ENCODE measurements at places on chromosomes 7 and 10.

GRCh38 chr10:119754936-119755335 is 29.1 kb downstream of the INPP5F start:
- DNase-seq: no peak

GRCh38 chr7:47884675-47885074 is 63.6 kb downstream of the PKD1L1 start:
- DNase-seq: no peak

DNA sequence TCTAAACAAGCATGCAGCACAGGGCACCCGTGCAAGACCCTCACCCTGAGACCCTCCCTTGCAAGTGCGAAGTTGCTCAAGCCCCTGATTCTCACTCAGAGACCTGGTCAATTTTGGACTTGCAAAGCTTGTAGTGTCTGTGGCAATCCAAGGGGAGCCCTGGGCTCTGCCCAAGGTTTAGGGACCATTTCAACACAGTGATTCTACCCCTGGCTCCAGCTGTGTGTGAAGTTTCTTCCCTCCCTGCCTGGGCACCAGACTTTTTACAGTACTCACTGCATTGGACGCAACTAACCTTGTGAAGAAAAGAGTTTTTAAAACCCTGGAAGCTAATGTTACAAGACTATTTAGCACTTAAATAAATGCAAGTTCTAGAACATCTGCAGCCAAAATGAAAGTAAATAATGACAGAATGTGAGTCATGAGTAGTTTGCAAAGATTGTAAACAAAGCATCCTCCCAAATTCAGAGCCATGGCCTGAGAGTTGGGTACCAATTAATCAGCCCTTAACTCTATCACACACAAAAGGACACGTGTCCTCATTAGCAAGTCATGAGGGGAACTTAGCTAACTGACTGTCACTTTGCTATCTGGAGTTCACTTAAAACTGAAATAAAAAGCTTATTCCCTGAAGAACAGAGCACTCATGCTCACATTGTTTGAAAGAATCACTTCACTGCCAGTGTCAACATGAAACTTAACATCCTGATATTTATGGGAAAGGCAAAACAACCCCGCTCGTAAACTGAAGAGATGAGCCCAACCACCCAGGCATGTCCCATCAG is 48.1 kb downstream of the RGS10 start:
- no peak for DNase-seq

DNA sequence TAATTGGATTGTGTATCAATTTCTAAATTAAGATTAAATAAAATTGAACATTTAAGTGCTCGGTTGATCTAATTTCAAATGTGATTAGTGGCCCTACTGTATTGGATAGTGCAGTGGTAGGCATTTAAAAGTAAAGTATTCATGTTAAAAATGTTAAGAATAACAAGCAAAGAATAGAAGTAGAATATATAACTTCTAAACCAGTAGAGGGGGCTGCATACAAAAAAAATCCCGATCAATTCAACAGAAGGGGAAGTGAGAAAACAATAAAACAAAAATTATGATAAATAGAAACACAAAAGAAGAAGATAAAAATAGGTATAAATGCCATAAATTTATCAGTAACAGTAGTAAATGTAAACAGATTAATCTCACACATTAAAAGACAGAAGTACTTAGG is 24.9 kb upstream of the WDFY4 start:
- DNase-seq: no peak

DNA sequence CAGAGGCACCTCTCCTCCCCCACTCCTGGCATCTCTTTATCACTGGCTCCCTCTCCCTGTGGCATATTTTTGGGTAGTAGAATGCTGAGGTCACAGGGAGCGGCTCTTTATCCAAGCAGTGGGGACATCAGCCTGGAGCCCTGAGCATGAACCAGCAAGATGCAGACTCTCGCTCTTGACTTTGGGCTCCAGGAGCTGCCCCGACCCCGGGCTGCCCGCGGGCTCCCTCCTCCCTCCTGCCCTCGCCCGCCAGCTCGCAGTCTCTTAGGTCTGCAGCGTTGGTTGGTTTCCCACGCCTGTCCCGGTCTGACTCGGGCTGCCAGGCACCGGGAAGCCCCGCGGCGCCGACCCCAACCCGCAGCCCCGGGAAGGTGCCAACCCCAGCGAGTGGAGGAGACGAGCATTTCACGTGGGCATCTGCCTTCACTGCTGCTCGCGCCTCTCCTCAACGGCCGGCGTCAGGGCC is 1.3 kb downstream of the INSYN2A start:
- DNase-seq: no peak

DNA sequence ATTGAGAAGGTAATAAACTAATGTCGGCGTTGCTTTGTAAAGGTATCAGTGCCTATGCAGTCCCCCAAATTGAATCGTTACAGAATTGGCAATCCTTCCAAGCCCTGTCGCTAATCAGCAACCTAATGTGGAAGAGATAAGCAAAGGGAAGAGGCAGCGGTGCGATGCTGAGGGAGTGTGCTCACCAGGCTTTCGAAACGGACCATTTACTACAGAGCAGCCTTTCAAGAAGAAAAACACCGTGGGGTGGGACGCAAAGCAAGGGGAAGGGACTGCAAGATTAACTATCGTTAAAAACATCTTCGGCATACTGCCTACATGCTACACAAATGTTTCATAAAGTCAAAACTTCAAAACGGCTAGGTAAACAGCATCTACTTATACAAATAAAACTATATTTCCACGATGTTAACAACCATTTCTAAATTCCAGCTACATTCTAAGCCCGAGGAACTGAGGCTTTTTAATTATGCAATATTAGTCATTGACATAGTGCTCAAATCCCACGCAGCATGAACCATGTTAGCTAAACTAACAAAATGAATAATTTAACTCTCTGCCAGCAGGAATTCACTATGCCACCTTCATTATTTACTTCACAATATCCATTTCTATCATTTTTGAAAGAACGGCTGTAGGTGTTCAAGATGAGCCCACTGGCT is 85.2 kb downstream of the CHCHD3 start:
- no peak for DNase-seq

DNA sequence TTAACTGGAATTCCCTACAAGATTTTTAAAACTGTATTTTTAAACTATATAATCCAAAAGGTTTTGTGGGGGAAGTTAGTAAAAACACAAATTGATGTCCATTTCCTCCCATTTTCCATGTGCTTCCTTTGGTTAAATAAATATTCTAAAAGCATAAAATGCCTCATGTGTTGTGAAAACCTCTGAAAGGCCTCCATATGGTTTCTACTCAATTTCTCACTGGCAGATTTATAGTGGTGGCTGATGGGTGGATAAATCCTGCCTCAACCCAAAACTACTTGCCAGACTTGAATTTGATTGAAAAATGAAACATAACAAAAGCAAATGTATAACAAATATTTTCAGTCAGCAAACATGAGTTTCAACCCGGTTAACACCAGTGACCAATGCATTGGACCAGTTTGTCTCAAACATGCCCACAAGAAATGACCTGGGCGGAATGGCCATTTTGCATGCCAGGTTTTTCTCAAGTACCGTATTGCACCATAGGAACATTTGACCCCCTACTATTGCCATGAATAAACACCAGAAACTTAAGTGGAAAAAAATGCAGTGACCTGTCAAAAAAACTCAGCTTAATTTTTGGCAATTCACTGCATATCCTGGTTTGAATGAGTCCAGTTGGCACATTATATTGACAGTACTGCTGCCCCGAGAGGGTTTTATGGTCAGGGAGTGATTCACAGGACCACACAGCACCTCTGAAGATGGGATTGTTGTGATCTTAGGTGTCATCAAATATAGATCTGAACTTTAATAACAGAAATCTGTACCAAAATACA is 454.6 kb upstream of the ANKRD30A start:
- DNase-seq: no peak

GRCh38 chr10:20634839-20635238 is 262.3 kb downstream of the NEBL start:
- no peak for DNase-seq

GRCh38 chr7:93678185-93678584 is 103.7 kb upstream of the CALCR start:
- no peak for DNase-seq

DNA sequence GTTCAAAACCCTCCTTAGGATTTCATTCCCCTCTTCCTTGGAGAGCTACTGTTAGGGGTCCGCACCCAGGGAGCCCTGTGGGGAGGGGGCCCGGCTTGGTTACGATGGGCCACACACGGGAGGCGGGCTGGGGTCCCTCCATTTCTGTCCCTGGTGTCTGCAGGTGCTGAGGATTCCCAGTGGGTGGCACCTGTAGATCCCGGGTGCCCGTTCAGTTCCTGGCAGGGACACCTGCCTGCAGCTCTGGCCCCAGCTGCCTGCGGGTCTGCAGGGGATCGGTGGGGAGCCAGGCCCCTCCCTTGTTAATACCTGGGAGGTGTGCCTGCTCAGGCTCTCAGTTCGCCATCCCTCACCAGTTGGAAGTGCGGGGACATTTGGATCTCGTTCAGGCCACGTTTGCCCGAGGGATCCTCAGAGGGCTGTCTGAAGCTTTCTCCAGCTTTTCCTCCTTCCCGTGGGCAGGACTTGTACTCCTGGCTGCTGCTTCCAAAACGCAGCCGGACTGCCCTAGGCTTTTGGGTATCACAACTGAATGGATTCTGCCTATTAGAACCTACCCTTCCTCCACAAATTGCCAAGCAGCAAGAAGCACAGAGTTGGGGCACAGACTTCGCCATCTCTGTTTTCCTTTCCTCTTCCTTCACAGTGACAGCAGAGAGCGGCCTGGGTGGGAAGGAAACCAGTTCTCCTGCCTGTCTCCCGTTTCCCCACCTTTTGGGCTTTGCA is 22.3 kb upstream of the IL15RA start:
- peak; percentile 16 for DNase-seq

DNA sequence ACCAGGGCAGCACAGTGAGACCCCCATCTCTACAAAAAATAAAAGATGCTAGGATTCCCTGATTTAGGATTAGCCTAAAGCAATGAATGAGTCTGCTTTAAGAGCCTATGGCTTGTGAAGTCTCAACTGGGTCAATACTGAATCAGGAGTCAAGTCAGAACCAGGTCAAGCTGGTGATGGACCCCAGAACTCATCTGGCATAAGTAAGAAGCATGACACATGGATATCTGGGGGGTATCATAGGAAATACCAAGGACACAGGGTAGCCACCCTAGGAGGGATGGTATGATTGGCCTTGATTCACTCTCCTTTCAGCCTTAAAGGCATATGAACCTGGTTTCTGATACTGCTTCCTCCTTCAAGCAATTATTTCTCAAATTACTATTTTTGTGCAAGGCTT is 78.4 kb upstream of the FAM133B start:
- no peak for DNase-seq

GRCh38 chr7:74039337-74039736 is 11.4 kb downstream of the ELN start:
- no peak for DNase-seq

- no peak for DNase-seq
Observed at GRCh38 chr7:76354516-76354915, 4.3 kb downstream of the YWHAG start.

GRCh38 chr10:123203393-123204126 is 49.4 kb downstream of the BUB3 start:
- no peak for DNase-seq

DNA sequence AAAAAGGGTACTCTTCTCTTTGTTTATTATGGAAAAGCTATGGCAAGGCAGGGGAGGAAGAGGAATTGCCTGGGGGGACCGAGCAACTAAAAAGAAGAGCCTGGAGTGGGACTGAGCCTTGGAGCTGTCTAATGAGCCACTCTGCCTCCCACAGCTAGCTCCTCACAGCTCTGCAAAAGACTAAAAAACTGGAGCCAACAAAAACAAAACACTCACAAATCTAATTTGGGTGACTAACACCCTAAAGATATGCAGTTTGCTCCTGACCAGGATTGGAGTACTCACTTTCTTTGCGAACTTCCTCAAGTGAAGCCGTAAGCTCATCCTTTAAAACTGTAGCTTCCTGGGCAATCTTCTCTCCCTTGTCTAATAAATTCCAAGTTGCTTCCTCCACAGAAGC is 89.4 kb downstream of the CTNNA3 start:
- DNase-seq: no peak

- no peak for DNase-seq
Observed at GRCh38 chr10:133444342-133445267, 9.1 kb upstream of the SCART1 start.

DNA sequence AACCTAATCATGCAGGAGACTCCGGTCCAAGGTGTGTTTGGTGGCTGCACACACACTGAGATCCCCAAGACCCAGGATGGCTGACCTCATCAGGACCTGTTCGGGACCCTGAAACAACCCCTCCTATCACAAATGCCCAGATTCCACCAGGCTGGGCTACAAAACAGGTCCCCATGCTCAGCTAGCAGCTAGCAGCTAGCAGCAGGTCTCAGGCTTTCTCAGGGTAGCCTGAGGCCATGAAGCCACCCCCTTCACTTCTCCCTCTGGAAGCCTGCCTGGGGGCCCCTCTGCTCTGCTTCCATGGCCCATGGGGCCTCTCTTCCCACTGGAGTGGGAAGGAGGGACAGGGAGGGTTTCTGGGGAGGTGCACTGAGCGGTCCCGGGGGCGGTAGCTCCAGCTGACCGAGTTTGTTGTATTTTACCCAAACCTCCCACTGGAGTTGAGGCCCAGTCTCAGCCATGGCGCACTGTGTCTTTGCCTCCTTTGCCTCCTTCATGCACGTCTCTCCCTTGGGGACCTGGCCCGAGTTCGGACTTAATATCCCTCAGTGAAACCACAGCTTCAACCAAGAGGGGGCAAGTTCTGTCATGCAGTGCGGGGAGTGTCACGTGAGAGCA is 95.1 kb upstream of the GPR26 start:
- no peak for DNase-seq

- no peak for DNase-seq
Observed at GRCh38 chr10:13649844-13650520, 63.2 kb downstream of the PRPF18 start.

DNA sequence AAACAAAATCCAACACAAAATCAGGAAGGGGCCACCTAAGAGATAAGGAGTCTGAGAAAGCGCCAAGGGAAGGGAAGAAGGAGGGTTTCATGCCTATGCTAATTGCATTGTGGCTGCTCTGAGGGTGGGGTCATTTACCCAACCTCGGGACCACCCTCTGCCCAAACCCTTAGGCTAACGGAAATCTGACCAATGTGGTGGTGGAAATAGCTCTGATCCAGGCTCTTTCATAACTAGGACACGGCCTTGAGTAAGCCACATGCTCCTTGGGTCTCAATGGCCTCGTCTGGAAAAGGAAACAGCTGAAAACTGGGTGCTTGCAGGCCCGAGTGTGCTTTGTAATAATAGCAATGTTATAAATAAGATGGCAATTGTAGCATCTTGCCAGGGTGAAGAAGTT is 14.9 kb upstream of the SRGN start:
- no peak for DNase-seq

- no peak for DNase-seq
Observed at GRCh38 chr10:122221958-122222357, 49.1 kb upstream of the BTBD16 start.

DNA sequence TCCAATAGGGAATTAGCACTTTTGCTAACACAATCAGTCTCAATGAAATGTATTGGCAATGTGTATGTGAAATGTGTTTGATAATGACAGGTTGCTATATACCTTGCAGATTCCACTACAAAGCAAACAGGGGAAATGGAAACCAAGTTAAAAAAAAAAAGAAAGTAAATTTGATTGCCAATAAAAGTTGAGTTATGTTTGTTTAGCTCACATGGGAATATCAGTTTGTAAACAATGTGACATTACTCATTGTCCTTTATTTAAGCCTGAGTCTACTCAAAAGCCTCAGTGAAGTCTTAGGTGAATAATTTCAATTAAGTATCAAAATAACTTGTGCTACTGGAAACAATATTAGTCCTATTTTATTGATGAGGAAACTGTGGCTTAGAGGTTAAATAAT is 285.2 kb downstream of the CACNA2D1 start:
- DNase-seq: peak; percentile 72

GRCh38 chr7:37196676-37197075 is 252.0 kb downstream of the ELMO1 start:
- no peak for DNase-seq

- DNase-seq: no peak
Observed at GRCh38 chr10:123496375-123496774, 169.8 kb upstream of the GPR26 start.
